Choroid plexus epithelial cell (primary cell): ENCODE measurements at places on chromosomes 1 and 21.

GRCh38 chr21:33259428-33259827 is 6.7 kb upstream of the IL10RB start:
- DNase-seq, result no peak

- DNase-seq, result no peak
Measured at GRCh38 chr1:26164036-26164860, 4.5 kb downstream of the C1orf232 start.

- DNase-seq, result no peak
Measured at GRCh38 chr21:36208326-36209013, 51.8 kb downstream of the DOP1B start.

- no peak for DNase-seq
Measured at GRCh38 chr1:95440511-95440910, 206.5 kb downstream of the RWDD3 start.

DNA sequence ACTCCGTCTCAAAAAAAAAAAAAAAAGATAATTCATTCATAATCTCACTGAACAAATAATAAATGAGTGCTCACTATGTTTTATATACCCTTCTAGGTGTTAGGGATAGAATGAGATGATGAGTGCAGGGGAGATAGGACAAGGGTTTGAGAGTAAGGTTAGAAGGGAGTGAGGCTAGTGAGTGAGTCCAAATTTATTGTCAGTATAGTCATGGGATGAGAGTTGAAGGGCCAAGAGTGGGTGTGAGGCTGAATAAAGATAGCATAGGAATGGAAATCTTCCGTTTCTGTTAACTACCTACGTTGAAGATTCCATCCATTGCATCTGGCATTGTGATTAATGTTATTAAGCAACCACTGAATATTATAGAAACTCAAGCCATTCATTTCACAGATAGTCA is 16.8 kb downstream of the GNAI3 start:
- no peak for DNase-seq

GRCh38 chr1:206014601-206015000 is 9.1 kb downstream of the CTSE start:
- DNase-seq, result no peak

DNA sequence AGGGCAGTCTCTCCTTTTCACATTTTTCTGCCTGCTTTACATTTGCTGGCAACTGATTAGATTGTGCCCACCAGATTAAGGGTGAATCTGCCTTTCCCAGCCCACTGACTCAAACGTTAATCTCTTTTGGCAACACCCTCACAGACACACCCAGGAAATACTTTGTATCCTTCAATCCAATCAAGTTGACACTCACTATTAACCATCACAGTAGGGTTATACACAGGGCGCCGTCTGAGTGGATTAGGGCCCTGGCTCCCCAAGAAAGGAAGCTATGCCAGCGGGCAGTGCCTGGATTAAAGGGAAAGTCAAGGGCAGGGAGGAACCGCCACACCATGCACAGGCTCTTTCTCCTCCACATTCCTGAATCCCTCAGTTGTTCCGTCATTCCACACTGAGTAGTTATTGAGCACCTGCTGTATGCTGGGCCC is 56.2 kb downstream of the EVA1C start:
- DNase-seq, result no peak

DNA sequence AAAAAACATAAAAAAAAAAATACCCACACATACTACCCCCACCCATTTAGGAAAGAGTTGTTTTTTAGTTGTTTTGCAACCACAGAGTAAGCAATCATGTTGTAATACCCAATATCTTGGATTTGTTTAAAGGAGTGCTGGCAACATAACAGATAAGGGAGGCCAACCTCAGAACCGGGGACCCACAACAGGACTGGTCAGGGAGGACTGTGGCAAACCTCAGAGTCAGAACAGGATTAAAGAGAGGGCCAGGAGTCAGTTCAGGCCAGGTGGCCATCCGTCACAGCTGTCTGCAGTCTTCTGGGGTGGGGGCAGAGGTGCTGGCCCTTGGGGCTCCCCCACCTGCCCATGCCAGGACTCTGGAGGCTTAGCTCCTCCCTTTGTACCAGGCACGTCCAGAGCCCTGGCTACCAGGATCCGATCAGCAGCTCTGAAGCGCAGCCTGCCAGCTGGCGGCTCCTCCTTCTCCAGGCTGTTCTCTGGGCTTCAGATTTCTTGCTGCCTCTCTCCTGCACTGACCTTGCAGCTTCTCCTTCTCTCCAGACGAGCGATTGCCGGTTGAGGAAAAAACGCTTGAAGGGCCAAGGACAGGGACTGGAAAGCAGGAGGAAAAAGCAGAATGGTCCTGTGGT is 7.9 kb downstream of the H6PD start:
- DNase-seq, result peak; percentile 65

GRCh38 chr1:32126770-32127169 is 18.9 kb downstream of the KPNA6 start:
- no peak for DNase-seq

- DNase-seq, result no peak
Measured at GRCh38 chr1:43957407-43958040, 10.8 kb downstream of the IPO13 start.
